ENCODE measurements at places on chromosomes 2 and 18.
A peak's percentile ranks its signal among the peaks of the same experiment; 100 is the strongest.

GRCh38 chr2:64212346-64212745 is 68.1 kb upstream of the PELI1 start:
- no peak for DNase-seq

DNA sequence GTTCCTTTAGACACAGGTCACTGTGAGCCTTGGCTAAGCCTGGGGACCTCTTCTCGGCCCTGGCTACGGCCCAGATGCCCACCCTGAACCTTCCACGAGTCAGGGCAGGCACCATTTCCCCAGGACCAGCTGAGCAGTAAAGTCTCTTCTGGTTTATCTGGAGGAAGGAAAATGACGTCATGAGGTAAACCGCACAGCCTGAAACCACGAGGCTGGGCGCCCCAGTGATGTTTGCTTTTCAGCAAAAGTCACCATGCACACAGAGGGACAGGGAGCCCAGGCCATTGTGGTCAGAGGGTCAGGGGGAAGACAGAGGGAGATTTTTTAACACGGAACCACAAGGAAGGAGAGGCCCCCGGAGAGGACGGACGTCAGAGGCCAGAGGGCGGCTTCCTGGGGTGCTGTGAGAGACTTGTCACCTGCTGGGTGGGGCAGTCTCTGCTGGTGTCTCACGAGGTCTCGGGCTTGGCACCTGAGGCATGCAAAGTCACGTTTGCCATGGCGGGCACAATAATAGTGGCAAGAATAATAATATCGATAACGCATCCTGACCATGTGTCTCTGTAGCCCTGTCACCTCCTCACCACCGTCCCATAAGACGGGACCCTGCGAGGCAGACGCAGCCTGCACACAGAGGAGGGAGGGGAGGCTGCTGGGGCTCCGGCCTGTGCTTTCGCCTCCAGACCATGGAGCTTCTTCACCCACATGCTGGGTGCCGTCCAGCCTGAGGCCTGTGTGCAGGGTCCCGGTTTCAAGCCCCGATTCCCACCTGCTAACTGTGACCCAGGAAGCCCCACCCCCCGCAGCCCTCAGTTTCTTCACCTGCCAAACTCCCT is 33.2 kb upstream of the FOSL2 start:
- peak; percentile 53 for DNase-seq

- DNase-seq = no peak
Measured at GRCh38 chr2:221465776-221466175, 106.3 kb downstream of the EPHA4 start.

DNA sequence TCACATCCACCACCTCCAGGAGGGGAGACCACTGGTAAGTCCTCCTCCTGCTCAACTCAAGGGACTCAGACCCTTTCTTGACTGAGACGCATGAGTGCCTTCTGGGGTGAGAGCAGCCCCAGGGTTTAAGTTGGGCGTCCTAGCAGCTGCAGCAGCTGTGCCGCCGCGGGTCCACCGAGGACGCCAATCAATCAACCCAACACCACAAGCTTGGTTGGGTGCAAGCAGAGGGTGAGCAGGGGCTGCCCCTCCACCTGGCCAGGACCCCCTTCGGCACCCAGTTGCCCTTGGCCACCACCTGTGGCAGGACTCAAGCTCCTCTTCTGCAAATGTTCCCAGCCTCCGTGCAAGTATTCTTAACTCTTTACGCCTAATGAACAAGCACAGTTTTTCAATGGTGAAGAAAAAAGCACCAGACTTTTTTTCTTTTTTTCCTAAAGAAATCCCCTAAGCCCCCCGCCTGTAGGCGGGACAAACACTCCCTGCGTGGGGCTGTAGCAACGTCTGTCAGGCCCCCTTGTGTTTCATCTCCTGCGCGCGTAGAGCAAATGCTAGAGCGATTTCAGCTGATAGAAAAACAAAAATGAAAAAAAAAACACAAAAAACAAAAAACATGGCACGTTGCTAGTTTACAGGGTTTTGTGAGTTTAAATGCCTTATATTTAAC is 197.1 kb downstream of the LOXHD1 start:
- no peak for DNase-seq

DNA sequence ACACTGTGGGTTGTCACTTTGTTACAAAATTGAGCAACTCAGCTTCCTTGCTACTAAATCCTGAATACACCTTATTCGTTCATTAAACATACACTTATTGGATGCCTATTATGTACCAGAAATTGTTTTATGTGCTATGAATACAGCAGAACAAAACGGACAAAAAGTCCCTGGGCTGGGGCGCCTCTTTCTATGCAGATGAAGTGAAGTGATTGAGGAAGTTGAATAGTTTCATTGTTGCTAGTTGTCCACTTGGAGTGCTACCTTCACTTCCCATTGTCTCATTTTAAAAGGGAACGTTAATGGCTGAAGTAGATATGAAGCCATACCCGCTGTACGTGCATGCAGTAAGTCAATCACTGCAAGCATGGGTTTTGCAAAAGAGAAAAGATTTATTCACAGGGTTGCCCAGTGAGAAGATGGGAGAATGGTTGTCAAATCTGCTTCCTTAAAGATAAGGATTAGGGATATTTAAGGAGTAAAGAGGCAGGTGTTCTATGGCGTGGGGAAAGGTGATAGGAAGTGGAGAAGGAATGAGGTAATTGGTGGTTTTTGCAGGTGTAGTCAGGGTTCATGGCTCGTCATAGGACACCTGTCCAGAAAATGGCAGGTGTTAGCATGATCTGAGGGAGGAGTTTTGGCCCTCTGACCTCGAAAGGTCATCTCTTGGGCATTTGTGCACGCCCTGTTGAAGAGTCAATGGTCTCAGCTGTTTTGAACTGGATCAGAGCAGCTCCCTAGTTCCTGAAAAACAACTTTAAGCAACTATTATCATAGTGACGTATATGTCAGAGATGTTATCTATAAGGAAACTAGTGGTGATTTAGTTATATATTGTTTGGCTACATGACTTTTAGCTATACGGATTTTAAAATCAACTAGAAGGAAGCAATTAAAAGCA is 23.5 kb downstream of the TRPM8 start:
- DNase-seq = no peak

GRCh38 chr2:231554748-231555545 is 24.7 kb upstream of the NMUR1 start:
- DNase-seq = no peak

GRCh38 chr2:9229470-9229820 is 22.8 kb downstream of the ASAP2 start:
- DNase-seq = no peak

GRCh38 chr2:20541651-20542050 is 94.8 kb downstream of the RHOB start:
- no peak for DNase-seq

DNA sequence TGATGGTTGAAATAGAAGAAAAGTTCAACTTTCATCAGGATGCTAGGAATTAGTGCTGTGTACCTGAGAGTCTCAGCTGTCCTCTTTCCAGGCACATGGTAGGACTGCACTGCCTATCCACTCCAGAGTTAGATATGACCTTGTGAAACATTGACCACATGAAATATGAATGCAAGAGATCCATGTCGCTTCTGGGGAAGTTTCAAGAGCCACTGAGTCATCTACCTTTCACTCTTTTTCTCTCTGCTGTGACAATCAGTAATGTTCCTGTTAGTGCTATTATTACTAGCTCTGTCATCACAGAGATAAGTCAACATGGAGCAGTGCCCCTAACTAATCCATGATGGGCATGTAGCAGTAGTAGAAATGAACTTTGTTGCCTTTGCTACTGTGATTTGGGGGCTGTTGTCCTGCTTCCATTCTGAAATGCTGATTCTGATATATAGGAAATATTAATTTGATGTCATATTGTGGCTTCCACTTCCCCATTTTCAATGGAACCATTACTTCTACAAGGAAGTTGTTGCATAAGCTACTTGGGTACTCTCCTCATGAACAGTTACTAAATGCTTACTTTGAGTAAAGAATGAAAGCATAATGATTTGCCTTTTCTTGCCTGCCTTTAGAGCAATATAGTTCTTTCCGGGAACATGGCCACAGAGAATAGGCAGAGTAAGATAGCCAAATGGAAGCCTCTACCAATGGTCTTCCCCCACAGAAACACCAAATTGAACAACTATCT is 192.8 kb upstream of the ZNF521 start:
- DNase-seq = no peak

DNA sequence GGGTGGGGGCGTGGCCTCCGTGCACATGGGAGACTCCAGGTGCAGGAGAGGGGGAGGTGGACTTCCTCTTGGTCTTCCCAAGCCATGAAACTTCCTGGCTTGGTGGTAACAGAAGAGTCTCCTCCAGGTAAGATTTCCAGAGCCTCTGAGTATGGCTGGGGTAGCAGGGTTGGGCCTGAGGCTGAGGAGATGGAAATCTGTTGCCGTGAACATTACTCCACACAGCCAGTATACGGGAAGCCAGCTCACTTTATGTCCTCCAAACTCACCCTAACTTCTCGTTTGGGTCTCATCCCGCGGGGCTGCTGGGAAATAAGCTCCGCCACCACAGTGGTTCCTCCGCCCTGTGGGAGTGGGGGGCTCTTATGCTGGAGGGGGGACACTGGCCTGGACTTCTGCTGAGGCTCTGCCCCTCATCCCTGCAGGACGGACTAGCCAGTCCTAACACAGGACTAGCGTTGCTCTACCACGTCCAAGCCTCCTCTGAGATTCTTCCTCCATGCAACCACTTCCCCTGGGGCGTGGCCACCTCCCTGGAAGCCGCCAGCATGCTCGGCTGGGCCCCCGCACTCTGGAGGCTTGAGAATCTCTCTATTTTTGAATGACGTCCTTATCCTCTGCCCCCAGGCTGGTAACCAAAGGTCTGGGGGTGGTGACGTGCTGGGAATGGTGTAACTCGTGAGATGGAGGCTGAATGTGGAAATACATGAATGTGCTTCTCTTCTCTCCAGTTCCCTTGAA is 777 bp upstream of the RAB17 start:
- no peak for DNase-seq

DNA sequence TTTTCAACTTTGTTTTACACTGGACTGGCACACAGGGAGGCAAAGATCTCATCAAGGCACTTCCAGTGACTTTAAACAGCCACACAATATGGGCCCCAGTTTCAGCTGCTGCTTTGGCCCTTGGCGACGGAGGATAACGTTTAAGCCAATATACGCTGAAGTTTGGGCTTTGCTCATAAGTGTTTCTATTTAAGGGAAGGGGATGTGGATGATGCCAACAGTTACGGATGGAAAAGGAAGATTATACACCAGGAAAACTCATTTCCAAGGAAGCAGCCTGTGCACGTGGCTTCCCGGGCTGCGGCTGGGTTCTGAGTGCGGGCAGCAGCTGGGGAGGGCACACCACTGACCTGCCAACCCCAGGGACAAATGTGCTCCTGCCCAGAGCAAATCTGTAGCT is 151.1 kb downstream of the SH3BP4 start:
- no peak for DNase-seq

- no peak for DNase-seq
Measured at GRCh38 chr2:174248998-174249592, 763 bp upstream of the OLA1 start.

- DNase-seq = no peak
Measured at GRCh38 chr2:235026649-235027557, 75.1 kb downstream of the SH3BP4 start.

GRCh38 chr18:26531605-26532298 is 16.6 kb downstream of the KCTD1 start:
- DNase-seq = no peak

DNA sequence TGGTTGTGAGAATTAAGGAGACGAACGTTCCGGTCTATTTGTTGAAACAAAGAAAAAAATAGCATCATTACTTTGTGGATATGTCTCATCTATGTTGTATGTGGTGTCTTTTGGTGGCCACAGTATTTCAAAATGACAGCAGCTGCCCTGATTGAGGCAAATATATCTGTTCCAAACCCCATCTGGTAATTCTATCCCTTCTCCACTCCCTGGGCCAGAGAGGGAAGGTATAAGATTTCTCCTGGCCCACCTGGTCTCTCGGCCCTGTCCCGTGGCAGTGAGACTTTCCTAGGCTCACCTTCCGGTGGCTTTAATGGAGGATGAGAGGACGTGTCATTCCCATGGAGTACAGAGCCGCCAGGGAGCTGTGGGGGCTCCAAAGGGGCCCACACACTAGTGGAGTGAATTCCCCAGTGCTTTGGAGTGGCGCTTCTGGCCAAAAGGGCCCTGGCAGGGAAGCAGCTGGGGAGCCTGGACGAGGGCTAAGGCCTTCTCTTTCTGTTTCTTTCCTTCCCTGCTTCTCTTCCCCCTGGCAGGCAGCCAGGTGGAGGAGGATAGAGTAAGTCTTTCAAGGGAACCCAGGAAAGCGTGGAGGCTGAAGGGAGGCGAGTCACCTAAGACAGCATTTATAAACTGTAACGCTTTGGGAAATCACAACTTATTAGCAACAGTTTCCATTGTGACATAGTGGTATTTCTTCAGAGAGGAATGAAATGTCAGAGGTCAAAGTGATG is 5.6 kb downstream of the FOSL2 start:
- DNase-seq = no peak

- no peak for DNase-seq
Measured at GRCh38 chr2:70928366-70928765, 7.3 kb upstream of the ATP6V1B1 start.
